ENCODE measurements at places on chromosomes 12 and 14. TPM values are rescaled to one million over a fixed set of nuclear protein-coding genes. Genes with fewer than 3 reads are reported as not detected.

GRCh38 chr12:109768901-109769670 is 55.5 kb downstream of the FAM222A start:
- DNase-seq = no peak

- peak; percentile 20 for DNase-seq
Measured at GRCh38 chr12:114684098-114684869, at the start of gene TBX3. TBX3 (minus strand) TSS chr12:114684175; CDS start chr12:114683200, 975 bp downstream.

Gene IFNG-AS1
- total RNA-seq = 2.1 TPM

Gene RPS6KL1
- 10.8 TPM for total RNA-seq

Gene HAL
- 0.17 TPM for total RNA-seq

Gene TAS2R20
- total RNA-seq = 0.30 TPM

DNA sequence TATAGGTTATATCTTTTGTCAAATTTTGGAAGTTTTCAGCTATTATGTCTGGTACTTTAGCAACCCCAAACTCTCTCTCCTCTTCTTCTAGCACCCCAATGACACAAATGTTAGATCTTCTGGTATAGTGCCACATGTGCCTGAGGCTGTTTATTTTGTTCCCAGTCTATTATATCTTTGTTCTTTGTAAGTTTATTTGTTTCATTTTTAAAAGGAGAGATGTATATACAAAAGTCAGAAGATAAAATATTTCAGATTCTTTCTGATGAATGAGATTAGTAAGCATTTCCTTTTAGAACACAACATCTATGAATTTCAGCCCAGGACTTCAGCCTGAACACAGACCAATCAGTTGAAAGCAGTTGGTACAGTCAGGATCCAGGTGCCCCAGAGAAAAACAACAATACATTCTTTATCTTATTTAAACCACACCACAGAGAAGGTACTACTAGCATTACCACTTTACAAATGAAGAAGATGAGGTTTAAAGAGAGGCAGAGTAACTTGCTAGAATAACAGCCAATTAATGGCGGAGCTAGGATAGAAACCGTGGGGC is 114.1 kb upstream of the BTG1 start:
- no peak for DNase-seq

GRCh38 chr12:28800129-28800528 is 348.9 kb upstream of the FAR2 start:
- no peak for DNase-seq

- DNase-seq = no peak
Measured at GRCh38 chr14:48323665-48324064, 648.3 kb upstream of the MDGA2 start.

- peak; percentile 74 for DNase-seq
Measured at GRCh38 chr12:122203301-122204166, at the start of gene B3GNT4. B3GNT4 (plus strand) TSS chr12:122203709; CDS start chr12:122204619, 910 bp downstream.

Gene NRXN3
- total RNA-seq = not detected

Gene CNTN1
- total RNA-seq = not detected

DNA sequence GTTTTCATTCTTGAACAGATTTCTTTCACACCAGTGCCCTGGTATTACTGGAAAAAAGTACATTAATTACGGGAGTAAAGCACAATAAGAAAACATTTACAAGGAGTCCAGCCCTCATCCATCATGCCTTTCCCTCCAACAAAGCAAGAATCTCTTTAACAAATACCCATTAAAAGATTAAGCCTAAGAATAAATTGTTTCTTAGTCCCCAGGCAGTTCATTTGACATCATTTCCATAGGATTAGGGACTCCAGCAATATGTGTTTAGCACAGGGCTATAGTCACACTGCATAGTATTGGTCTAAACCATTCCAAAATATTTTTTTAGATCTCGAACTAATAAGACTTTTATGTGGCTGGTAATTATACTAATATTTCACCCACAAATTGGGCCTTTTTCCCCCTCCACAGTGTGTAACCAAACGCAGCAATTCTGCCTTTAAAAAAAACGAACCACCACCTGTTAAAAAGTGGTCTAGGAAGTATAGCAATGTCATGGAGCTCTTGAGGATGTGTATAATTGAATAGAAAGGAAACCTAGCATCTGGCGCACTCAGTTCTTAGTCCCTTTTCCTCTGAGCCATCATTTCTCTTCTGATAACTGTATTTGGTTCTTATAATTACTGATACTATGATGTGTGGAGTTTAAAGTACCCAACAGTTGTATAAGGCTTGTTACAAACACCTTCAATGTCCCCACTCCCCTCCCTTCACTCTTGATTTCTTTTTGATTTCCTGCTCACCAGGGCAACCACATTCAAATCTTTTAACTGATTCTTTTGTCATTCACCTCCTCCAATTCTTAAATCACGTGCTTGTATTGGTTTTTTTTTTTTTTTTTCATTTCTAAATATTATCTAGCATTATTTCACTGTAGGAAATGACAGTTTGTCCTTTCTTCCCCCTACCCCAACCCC is 138.7 kb downstream of the ETV6 start:
- no peak for DNase-seq

- DNase-seq = no peak
Measured at GRCh38 chr12:97211416-97211930, 251.1 kb upstream of the RMST start.
